ENCODE measurements at places on chromosomes 6 and 20.

GRCh38 chr20:52539891-52540290 is 348.3 kb upstream of the ZFP64 start:
- DNase-seq: peak; percentile 32

- DNase-seq: no peak
These were observed 43.8 kb upstream of the TMEM181 start for GRCh38 chr6:158516098-158516497.

DNA sequence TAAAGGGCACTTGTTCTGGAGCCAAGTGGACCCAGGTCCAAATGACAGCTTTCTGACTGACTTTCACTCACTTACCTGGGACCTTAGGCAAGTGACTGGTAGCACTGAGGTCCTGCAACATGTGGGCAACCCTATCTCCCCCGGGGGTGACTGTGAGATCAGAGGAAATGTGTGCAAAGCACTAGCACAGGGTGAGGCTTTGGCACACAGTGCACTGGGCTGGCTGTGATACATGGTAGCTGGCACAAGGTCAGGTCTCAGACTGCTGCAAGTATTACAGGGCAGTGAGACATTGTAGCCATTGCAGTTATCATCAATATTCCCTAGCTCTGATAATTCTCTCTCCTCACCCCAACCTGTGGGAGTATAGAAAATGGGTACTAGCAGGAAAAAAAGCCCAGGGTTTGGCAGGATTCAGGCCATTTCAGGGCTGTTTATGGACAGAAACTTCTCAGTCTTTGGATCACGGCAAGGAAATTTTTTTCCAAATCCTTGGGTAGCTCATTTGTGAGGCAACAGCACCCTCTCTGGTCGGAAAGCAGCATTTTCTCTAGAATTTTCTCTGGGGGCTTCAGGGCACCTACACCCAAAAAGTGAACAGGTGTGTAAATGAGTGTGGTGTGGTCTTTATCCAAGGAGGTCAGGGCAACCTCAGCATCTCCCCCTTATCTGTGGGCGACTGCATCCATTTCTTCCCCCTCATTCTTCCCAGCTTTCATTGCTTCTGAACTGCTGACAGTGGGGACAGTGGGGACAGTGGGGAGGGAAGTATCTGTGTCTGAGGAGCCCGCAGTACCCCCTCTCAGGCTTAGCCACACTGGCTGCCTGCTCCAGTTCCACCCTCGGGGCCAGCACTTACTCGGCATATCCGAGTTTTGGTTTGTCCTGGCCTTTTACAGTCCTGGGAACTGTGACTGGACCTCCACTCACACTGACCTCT is 148.7 kb upstream of the PHACTR3 start:
- peak; percentile 42 for DNase-seq

GRCh38 chr6:119241111-119241465 is 108.5 kb downstream of the MAN1A1 start:
- DNase-seq: no peak

GRCh38 chr6:155335265-155335664 is 21.0 kb upstream of the TFB1M start:
- DNase-seq: no peak

DNA sequence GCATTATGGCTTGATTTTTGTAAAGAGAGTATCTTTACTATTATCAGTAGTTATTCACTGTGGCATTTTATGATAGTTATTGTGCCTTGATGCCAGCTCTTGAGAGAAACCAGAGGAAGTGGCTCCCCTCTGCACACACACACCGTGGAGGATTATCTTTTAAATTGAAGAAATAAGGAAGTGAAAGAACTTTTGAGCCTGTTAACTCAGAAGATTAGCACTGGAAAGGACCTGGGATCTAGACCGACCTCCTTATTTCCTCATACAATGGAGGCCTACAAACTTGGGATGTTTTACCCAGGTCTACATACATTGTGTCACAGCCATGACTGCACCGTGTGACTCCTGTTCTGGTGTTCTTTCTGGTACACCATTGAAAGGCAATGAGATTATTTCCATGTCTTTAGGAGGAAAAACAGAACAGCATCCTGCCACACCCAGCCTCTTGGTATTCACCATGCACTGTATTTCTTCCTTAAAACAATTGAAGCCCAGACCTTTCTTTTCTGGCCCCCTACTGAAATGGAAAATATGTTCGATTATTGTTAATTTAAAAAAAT is 40.6 kb downstream of the HECA start:
- no peak for DNase-seq

GRCh38 chr6:12243169-12243568 is 47.0 kb upstream of the EDN1 start:
- no peak for DNase-seq

DNA sequence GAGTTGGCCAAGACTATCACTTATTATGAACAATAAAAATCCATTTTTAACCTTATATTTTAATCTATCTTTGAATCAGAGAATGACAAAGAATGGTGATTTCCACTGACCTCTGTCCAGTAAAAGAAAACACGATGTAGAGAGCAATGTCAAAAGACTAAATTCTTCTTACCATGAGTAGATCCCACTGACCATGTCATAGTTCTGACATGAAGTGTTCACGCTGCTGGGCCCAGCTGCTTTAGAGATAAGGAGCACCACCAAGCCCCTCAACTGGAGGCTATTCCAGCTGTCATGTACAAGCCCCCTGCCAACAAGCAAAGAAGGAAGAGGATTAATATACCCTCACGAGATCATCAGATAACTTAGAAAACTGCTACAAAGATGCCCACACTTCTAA is 125.3 kb downstream of the PDSS2 start:
- no peak for DNase-seq

DNA sequence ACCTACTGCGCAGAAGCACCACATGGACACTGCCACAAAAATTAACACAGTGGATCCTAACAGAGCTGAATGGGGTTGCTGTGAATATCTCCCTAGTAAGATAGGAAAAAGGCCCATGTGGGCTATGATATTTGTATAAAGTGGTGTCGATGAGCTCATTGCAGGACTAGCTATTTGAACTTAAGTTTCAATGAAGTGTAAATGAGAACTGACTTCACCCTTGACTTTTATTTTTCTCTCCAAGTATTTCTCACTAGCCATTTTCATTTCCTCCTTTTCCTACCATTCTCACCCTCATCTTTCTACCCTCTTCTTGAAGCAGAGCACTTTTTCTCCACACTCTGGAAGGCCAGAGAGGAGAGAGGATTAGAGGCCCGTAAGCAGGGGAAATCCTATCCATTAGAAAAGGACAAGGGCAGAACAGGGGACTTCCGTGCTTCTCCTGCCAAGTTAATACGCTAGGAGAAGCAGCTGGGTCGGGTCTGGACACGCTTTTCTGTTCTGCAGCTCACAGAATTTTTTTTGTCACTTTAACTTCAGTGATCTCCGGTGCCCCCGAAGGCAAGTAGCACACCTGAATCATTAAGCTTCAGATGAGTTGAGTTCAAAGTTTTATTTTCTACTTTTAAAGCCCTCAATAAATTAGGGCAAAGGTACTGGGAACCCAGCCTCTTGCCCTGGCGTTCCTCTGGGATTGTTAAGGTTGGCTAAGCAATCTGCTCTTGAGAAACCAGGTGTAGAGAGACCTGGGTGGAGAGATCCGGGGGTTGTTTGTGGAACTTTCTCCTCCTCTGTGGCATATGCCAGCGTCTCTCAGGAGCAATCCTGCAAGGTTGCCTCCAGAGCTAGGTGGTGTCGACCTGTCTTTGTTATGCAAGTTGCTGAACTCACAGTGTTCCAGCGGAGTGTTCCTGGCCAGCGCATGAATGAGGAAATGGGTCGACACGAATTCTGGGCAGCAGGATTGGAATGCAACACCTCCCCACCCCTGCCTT is 56.2 kb upstream of the ARID1B start:
- no peak for DNase-seq

- DNase-seq: peak; percentile 20
These were observed 48.5 kb upstream of the PDYN start for GRCh38 chr20:2042400-2042799.

Data from A673 (cell line).